Skeletal muscle cell (primary cell): ENCODE measurements at places on chromosomes 6 and 20.

- no peak for DNase-seq
These were observed 66.6 kb downstream of the HIVEP2 start for GRCh38 chr6:142878407-142878806.

- no peak for DNase-seq
These were observed 22.1 kb downstream of the BMP5 start for GRCh38 chr6:55853008-55854001.

GRCh38 chr6:101263596-101263995 is 129.9 kb upstream of the GRIK2 start:
- DNase-seq: no peak

- no peak for DNase-seq
These were observed 305.1 kb upstream of the SASH1 start for GRCh38 chr6:148037496-148037895.

DNA sequence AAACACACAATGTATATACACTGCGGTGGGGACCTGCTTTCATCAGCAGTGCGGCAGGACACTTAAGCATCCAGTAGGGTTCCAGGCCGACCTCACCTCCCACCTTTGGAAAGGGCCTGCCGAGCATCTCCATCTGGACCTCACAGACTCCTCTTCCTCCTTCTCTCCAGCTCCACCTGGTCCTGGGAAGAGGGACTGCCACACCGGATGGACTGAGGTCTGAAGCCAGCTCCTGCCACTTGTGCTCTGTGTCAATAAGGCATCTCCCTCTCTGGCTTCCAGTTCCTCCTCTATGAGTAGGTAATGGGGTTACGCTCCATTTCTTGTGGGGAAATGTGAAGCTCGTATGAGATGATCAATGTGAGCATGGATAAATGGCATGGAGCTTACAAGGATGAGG is 19.1 kb upstream of the NNAT start:
- no peak for DNase-seq

- peak; percentile 73 for DNase-seq
These were observed 595 bp upstream of the SRF start for GRCh38 chr6:43170417-43170930.

DNA sequence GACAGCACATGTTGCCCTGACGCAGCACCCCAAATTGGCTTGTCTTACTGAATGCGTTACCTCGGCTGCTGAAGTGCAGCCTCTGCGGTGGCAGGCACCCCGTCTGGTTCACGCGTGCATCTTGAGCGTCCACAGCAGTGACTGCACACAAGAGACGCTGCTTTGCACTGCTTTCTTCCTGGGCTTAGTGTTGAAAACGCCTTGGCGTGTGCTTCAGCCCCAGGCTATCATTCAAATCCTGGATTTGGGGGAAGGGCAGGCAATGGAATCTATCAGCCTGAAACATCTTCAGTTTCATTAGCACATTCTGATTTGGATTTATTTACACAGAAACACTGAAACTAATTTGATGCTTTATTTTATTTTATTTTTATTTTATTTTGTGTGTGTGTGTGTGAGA is 342.7 kb downstream of the SMOC2 start:
- DNase-seq: no peak

DNA sequence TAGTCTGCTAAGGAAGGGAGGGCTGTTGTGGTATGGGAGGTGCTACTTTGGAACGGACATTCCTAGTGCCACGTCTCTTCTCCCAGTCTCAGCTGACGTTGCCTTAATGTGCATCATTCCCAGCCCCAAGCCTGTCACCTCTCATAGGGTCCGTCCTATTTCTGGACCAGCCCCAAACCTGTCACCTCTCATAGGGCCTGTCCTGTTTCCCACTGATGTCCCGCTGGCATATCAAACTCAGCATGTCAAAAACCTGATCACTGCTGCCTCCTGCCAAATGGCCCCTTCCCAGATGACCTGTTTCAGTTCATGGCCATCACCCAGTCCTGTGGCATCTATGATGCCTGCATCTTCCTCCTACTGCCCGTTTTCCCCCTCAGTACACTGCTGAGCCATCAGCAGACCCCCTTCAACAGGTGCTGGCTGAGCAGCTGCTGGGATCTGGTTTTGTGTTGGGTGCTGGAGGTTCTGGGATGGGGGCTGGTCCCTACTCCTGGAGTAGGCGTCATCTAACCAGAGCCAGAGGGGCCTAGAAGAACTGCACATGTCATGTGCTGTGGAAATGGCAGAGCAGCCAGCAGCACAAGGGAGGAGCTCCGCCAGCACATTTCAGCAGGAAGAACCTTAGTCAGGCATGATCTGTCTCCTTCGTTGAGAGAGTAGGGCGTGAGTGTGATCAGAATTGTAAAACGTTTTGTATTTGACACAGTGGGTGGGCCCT is 3.3 kb downstream of the ENTPD6 start:
- DNase-seq: no peak

DNA sequence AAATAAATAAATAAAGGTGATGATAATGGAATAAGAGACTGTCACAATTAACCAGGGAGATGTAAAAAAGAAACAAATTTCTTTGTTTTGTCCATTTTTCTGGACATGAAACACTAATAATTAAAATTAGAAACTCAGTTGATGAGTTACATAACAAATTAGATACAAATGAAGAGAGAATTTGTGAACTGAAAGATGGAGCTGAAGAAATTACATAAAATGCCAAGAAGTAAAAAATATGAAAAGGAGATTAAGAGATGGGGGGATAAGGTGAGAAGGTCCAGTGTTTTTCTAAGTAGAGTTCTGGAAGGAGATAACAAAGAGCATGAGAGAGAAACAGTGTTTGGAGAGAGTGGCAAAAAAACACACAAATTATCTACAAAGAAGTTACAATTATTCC is 89.4 kb upstream of the AGPAT4 start:
- DNase-seq: no peak

- DNase-seq: no peak
These were observed 46.9 kb upstream of the LOC128125822 start for GRCh38 chr6:63525186-63525878.

DNA sequence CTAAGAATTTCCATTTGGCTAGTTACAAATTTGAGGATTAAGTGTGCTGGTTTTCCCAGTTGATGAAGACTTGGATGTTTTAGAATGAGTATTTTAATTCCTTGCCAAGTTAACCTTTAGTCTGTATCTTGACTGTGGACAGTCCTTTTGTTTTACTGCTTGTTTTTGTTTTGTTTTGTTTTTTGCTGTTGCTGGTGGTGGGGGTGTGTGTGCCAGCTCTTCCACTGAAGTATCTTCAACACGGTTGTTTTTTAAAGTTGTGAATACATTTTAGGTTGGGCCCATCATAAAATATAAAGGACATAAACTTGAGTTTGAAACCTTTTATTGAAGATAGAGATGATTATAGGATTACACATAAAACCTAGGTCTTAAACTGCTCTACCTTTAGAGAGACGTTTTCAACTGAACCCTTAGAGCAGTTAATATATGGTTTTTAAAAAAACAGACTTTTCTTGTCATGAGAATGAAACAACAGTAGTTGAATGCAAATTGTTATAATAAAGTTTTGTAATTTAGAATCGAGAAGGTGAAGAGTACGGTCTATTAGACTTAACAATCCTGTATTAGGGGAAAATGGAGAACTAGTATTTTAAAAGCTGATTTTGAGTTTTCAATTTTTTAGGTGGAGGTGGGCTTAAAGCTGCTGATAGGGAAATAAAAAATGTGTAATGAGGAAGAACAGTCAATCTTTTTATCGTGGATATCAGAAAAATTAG is 4.0 kb downstream of the QKI start:
- no peak for DNase-seq

GRCh38 chr20:60967431-60968316 is 284.4 kb upstream of the CDH4 start:
- DNase-seq: no peak

DNA sequence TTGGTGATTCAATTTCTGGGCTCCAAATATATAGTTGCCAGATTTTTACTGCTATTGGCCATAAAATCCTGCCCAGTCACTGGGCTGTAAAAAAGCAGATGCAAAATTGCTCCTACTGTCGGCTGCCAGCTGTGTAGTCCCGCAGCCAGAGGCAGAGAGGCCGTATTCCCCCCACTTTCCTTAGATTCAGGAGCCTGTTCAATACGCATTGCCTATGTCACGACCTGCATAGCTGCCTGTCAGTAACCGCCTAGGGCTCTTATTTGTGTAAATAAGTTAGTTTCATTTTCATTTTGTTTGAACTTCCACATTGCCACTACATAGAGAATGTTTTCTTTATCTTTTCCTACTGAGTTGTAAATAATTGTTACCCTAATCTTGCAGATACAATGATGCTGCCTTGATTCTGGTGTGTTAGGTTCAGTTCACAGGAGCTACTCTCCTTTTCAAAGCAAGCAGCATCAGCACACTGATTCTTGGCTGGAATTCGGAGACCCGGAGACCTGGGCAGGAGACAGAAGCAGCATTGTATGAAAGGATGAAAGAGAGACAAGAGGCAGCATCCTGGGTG is 46.0 kb upstream of the UST start:
- no peak for DNase-seq

- no peak for DNase-seq
These were observed 322.9 kb upstream of the TFAP2D start for GRCh38 chr6:50390416-50390815.

DNA sequence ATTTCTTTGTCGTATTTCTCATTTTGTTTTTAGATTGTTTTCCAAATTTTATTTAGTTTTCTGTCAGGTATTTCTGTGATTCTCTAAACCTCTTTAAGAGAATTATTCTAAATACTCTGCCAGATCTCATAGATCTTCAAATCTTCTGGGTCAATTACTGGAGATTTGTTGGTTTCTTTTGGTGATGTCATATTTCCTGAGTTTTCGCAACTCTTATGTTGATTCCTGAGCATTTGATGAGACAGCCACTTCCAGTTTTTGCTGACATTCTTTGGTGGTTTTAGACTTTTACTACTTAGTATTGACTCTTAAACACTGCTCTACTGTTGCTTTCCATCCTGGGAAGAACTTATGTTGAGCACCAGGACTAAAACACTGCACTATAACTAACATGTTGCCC is 21.9 kb downstream of the ADGB start:
- DNase-seq: peak; percentile 5

GRCh38 chr6:115908906-115909559 is 151.7 kb downstream of the FRK start:
- DNase-seq: no peak

GRCh38 chr20:32205110-32205842 is 2.3 kb downstream of the PLAGL2 start:
- peak; percentile 21 for DNase-seq

- DNase-seq: no peak
These were observed 875.4 kb upstream of the MAP3K7 start for GRCh38 chr6:91462241-91462640.

- DNase-seq: no peak
These were observed 747.0 kb downstream of the PTPRT start for GRCh38 chr20:42442716-42443115.

GRCh38 chr20:17227669-17228623 is 1.1 kb downstream of the PCSK2 start:
- no peak for DNase-seq

DNA sequence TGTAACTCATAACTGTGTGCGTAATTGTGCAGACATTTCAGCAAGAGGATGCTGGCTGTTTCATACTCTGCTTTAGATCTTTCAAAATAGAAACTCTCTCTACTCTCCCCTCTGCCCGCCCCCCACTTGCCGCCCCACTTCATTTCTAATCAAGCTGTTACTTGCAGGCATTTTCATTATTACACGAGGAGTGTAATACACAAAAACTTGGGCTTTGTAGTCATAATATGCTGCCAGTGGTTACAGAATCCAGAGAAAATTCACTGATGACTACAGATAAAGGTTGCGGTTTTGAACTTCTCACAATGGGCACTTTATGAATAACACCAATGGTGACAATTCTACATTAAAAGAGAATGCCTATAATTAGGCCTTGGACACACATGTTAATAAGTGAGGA is 194.0 kb upstream of the POU3F2 start:
- no peak for DNase-seq

GRCh38 chr6:168015482-168016175 is 18.2 kb downstream of the KIF25 start:
- peak; percentile 61 for DNase-seq

- no peak for DNase-seq
These were observed 154.0 kb downstream of the TSHZ2 start for GRCh38 chr20:53126185-53126584.

GRCh38 chr6:33868141-33868540 is 64.3 kb upstream of the MLN start:
- no peak for DNase-seq
